Left ventricle myocardium superior (tissue), 1 donor: ENCODE measurements at places on chromosomes 13 and 19. TPM values are rescaled to one million over a fixed set of nuclear protein-coding genes. Genes with fewer than 3 reads are reported as not detected.

Gene C19orf85
- total RNA-seq = not detected

Gene MAB21L1
- 0.30 TPM for total RNA-seq

Gene OSCAR
- total RNA-seq = 1.1 TPM

Gene MAG
- not detected for total RNA-seq

Gene SRRM5
- total RNA-seq = 0.20 TPM

Gene MISP
- total RNA-seq = not detected

Gene PDE4C
- 1.2 TPM for total RNA-seq

Gene TLE2
- 66.5 TPM for total RNA-seq

Gene F10
- 7.1 TPM for total RNA-seq

Gene ZNF773
- 6.0 TPM for total RNA-seq

Gene ZNF414
- total RNA-seq = 12.9 TPM

Gene NLRP11
- not detected for total RNA-seq

Gene KLK14
- 0.89 TPM for total RNA-seq

Gene C3
- 398 TPM for total RNA-seq

Gene ZNF699
- total RNA-seq = 2.7 TPM

Gene SERP2
- 12.4 TPM for total RNA-seq

Gene EBI3
- total RNA-seq = 0.92 TPM

Gene HRC
- total RNA-seq = 868 TPM

Gene ZNF665
- 0.64 TPM for total RNA-seq
